ENCODE measurements at places on chromosomes 5 and 9.

DNA sequence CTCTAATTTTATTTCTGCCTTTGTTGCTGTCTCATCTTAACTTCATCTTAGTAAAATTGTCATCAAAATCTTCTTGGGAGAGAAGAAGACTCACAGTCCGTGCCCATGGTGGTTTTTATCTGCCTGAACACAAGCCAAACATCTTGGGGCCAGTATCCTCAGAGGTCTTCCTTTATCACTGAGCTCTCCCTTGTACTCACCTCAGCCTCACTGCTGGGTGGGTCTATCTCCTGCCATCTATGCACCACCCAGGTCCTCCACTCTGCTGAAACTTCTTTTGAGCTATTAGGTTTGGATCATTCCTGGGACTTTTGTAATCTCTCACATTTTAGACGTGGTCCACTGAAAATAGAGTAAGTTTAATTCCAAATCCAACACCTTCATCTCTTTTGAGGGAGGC is 116.3 kb upstream of the EPB41L4A start:
- DNase-seq = no peak

GRCh38 chr5:157198277-157198986 is 17.8 kb downstream of the ITK start:
- peak; percentile 44 for DNase-seq

DNA sequence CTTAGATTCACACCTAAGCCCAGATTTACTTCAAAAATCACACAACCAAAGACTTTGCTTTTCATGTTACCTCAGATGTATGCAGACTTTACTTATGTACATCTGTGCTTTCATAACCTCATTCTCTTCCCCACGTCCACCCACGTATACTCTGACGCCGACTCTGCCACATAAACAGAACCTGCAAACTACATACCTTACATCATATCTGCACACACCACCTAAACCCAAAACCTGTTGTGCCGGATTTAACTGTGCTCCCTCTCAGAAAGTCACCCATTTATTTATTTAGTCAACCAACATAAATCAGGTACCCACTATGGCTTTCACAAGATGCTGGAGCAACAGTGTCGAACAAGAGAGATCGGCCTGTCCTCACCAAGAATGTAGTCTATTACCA is 1.0 kb upstream of the DPYSL3 start:
- DNase-seq = no peak

DNA sequence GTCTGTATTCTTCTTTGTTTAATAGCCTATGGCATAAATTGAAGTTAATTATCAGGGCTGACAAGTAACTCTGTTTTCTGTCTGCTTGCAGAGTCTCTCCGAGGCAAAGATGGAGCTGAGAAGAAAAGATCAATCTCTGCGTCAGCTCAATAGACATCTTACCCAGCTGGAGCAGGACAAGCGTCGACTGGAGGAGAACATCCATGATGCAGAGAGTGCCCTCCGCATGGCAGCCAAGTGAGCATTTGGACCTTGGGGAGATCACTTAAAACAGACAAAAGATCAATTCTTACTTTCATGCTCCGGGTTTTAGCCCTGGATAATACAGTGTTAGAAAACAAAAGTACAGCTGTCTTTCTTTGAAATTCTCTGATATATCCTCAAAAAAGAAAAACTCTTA is 293.8 kb downstream of the CCDC171 start:
- no peak for DNase-seq

DNA sequence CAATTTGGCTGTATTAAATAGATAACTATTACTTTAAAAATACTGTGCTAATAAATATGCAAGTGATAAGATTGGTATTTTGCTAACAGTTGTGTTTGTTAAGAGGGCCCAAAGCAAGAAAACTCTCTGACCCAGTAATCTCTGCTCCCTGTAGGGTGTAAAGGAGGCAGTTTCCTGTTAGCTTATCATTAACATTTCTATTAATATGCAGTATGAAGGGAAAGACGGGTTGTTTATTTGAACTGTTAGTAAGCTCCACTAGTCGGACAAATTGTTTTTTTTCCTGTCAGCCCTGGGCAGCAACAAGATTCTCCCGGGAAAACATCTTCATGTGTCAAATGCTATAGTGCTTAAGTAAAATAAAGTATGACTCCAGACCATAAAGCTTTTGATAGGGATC is 35.6 kb downstream of the ERP44 start:
- no peak for DNase-seq

DNA sequence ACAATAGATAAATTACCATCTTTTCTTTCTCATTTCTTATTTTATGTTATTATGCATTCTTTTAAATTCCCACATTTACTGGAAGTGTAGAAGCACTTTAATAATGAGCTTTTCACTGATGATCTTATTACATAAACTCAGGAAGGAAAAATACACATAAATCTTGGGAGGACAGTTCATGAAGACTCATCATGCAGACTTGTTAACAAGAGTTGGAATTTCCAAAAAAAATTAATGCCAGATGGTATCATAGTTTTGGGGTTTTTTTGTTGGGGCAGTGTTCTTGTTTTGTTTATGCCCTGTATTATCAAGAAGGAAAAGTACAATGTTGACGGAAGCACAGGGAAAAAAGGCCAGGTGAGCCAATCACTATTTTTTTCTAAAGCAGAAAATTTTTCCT is 35.1 kb downstream of the CEMIP2 start:
- no peak for DNase-seq

- no peak for DNase-seq
Observed at GRCh38 chr9:110357505-110357904, 19.8 kb upstream of the TXNDC8 start.

All from T-helper 2 cell treated with Interferon-gamma antibody and Interleukin-4, amounts not matched to agents 5 μg/mL and 100 μg/mL, for 36 hours (primary cell).